ENCODE measurements at places on chromosomes 3 and 15.

DNA sequence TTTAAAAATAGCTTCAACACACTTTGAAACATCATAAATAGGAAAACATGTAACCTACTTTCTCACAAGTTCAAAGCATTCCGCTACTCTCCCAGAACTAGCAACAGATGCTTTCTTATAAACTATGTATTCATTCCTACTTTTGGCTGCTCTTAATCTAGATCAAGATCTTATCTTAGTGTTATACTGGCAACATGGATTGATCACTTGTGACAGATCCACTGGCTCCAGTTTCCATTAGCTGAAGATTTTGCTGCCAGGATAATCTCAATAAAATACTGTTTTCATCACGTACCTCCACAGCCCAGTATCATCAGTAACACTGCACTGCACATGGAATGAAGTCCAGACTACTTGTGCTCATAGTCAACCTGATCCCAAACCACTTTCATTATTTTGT, 491.7 kb upstream of the AGTR1 start:
- peak; percentile 51 for DNase-seq

GRCh38 chr3:196471551-196471950, 32.0 kb downstream of the RNF168 start:
- no peak for DNase-seq

GRCh38 chr15:76190751-76191538, 120.3 kb downstream of the ETFA start:
- peak; percentile 58 for DNase-seq

- no peak for DNase-seq
Observed at GRCh38 chr15:85616549-85617110, 178.1 kb downstream of the KLHL25 start.

DNA sequence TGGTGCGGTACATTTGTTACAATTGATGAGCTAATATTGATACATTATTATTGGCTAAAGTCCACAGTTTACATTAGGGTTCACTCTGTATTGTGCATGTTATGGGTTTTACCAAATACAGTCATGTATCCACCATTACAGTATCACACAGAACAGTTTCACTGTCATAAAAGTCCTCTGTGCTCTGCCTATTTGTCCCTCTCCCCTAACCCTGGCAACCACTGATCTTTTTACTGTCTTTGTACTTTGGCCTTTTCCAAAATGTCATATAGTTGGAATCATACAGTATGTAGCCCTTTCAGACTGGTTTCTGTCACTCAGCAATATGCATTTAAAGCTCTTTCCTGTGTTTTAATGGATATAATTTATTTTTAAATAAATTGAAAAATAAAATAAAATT, 83.1 kb upstream of the SLC4A7 start:
- no peak for DNase-seq

DNA sequence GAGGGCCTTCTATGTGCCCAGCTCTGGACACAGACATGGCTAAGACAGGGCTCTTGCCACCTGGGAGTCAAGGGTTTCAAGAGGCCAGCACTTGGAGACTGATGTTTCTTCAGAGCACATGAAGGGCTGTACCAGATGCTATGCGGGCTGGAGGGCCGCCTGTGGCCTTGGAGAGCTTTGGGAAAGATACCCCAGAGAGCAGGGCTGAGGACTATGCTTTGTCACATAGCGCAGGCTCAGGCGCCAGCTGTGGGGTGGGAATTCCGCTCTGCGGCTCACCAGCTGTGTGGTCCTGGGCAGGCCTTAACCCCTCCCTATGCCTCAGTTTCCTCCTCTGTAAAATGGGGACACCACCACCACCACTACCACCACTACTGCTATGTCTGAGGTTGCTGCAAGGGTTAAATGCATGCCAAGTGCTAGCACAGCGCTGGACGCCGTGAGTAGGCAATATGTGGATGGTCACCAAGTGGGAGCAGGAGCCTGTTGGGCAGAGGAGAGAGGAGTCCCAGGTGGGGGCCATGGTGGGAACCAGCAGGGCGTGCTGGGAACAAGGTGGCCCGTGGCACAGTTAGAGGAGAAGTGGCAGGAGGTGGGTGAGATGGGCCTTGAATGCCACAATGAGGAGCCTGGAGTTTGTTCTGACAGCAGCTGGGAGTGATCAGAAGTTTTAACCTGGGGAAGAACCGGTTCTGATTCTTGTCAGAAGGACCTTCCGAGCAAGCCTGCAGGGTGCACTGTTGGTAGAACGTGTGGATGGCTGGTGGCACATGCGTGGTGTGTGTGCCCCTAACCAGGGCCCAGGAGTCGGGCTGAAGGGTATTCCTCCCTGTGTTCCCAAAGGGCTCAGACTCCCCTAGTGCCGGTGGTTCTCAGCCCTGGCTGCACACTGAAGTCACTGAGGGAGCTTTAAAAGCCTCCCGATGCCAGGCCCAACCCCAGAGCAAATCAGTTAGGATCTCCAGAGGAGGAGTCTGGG, 41.7 kb downstream of the FEM1B start:
- no peak for DNase-seq

- no peak for DNase-seq
Observed at GRCh38 chr3:134527538-134528186, 41.8 kb downstream of the CEP63 start.

DNA sequence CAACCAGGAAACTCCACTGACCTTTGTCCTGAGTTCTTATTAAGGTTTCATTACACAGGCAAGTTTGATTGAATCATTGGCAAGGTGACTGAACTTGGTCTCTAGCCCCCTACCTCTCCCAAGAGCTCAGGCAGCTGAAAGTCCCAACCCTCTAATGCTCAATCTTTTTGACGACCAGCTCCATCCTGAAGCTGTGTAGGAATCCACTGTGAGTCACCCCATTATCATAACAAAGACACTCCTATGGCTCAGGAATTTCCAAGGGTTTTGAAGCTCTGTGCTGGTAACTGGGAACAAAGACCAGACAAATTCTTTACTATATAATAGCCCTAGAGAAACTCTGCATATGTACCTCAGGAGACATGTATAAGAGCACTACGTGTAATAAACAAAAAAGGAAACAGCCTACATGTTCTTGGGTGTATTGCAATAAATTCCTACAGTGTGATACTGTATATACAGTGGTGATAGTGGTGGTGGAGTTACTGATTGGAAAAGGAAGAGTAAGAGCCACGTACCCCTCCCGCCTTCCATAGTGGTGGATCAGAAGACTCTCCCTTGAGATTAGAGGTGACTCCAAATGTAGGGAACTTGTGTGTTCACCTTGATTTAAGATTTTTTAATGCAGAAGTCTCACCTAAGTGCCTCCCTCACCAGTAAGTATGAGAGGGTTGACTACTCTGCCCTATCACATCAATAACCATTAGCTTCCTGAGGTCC, 116.6 kb downstream of the ST8SIA2 start:
- DNase-seq: no peak

DNA sequence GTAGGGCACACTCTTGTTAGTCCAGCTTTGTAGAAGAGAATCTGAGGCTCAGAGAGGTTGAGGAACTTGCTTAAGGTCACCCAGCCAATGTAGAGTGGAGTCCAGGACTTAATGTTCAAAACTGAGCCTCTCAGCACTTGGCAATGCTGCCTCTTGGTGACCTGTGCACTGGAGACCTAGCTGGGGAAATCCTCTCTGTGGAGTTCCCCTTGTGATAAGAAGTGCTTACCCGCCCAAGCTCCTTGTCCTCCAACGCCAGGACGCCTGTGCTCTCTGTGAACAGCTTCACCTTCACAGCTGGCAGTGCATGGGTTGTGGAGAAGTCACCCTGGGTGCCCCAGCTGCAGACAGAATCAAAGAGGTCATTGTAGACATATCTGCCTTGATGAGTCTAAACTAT, 219.1 kb upstream of the FEZF2 start:
- no peak for DNase-seq

GRCh38 chr15:66429117-66429516, 42.4 kb downstream of the MAP2K1 start:
- DNase-seq: no peak

DNA sequence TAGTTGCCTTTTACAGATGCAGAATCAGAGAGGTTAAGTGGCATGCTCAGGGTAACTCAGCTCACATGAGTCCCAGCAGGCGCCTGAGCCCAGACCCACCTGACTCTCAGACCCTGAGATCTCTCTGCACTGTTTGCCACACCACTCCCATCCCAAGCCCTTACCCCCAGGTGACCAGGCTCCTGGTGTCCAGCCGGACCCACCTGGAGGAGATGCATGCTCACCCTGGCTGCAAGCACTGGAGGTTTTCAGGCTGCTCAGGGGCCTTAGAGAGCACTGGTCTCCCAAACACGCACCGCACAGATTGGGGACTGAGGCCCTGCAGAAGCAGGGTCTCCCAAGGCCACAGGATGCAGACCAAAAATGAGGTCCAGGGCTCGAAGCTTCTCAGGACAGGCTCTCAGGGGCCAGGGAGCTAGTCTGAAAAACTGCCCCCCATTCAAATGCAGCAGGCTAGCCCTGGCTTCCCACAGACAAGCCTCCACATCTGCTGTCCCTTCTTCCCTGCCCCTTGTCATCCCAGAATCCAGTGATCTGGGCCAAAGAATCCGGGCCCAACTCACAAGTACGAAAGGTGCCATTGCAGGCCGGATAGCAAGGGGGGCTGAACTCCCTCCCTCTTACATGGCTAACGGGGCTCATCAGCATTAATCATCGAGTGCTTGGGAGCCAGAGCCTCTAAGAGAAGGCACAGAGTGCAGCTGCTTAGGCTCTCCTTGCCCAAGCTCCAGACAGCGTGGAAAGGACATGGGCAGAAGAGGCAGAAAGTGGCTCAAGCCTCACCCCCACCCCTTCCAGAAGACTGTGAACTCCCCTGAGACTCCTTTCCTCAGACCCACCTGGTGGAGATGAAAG, 90.2 kb upstream of the PRR20G start:
- DNase-seq: no peak

DNA sequence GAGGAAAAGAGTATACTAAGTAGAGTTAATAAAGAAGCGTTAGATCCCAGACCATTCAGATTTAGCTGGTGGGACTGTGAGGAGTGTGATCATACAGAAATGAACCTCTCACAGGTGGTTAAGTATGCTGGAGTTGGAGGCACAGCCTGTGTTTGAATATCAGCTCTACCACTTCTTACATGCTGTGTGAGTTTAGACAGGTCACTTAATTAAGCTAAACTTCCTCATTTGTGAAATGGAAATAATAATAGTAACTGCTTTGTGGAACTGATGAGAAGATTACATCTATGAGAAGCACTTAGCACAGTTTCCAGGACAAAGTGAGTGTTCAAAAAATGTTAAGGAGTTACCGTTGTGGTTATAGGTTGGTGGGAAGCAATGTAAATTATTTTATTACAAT, 8.4 kb downstream of the ACP3 start:
- no peak for DNase-seq

- no peak for DNase-seq
Observed at GRCh38 chr15:34900748-34901147, 68.8 kb downstream of the AQR start.

DNA sequence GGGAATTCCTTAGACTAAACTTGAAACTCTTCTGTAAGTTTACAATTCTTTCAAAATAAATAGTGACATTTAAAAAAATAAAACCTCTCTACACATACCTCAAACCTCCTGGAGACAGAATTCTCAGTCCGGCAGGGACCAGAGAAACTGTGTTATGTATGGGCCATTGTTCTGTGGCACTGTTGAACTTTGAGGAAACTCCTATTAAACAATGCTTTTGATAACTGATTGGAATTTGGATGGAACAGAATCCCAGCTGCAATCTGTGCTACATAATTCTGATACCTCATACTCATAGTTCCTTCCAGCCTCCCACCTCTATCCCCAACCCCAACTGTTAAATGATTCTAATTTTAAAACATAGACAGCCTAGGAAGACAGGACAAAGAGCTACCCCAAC, 85.0 kb downstream of the TM4SF4 start:
- DNase-seq: no peak

GRCh38 chr3:53495146-53495519, 722 bp downstream of the CACNA1D start:
- no peak for DNase-seq

- no peak for DNase-seq
Observed at GRCh38 chr3:39118079-39118478, 10.6 kb downstream of the TTC21A start.

DNA sequence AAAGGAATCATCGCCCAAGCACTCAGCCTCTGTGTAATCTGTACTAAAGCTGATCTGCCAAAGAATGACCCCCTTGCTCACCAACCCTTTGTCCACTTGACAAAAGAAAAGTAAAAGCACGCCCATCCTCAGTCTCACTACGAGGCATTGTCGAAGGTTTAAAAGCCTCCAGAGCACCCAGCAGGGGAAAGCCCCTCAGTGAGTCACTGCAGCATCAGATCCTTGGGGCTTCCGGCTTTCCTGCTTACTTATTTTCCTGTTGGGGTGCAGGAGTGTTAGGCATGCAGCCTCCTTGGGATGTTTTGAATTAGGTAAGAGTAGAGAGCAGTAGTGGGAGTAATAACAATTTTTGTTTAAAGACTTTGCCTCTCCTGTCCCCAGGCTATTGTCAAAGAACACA, 216.1 kb downstream of the MTHFS start:
- no peak for DNase-seq

GRCh38 chr3:112308151-112308911, 14.3 kb upstream of the SLC9C1 start:
- no peak for DNase-seq

GRCh38 chr15:34436126-34436955, 1.3 kb downstream of the GOLGA8A start:
- DNase-seq: no peak

GRCh38 chr3:105401691-105402149, 35.0 kb downstream of the ALCAM start:
- DNase-seq: no peak

DNA sequence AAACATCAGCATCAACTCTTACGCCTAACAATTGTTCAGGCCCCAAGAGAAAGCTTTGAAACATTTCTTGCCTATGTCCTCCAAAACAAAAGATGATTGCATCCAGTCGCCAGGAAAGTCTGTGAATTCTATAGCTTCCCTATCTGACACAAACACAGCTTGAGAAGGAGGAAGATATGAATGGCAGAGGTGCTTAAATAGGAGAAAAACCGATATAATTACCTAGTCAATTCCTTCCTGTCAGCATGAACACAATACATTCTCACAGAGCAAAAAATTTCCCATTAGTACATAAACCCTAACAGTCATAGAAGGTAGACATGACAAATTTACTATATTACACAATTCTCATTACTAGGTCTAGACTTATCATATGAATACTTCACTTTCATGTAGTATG, 326.5 kb downstream of the CGGBP1 start:
- DNase-seq: no peak

- no peak for DNase-seq
Observed at GRCh38 chr15:52292780-52293392, 2.7 kb downstream of the MYO5C start.

- no peak for DNase-seq
Observed at GRCh38 chr15:29331669-29332068, 62.0 kb upstream of the NSMCE3 start.

- DNase-seq: no peak
Observed at GRCh38 chr3:115830764-115831395, 207.6 kb downstream of the GAP43 start.

GRCh38 chr3:50352781-50353180, 2.1 kb downstream of the CYB561D2 start:
- DNase-seq: no peak

GRCh38 chr3:18097473-18097872, 327.7 kb downstream of the SATB1 start:
- no peak for DNase-seq

- no peak for DNase-seq
Observed at GRCh38 chr15:27878841-27879240, 220.3 kb downstream of the OCA2 start.

- no peak for DNase-seq
Observed at GRCh38 chr3:139455855-139456254, 20.5 kb downstream of the RBP2 start.

- DNase-seq: no peak
Observed at GRCh38 chr3:55668359-55668758, 181.3 kb upstream of the WNT5A start.

All from LNCaP clone FGC (cell line).